RPMI8226 (cell line): ENCODE measurements at places on chromosomes 16 and 17.

- no peak for DNase-seq
Observed at GRCh38 chr17:10798332-10798749, 5.6 kb downstream of the TMEM238L start.

DNA sequence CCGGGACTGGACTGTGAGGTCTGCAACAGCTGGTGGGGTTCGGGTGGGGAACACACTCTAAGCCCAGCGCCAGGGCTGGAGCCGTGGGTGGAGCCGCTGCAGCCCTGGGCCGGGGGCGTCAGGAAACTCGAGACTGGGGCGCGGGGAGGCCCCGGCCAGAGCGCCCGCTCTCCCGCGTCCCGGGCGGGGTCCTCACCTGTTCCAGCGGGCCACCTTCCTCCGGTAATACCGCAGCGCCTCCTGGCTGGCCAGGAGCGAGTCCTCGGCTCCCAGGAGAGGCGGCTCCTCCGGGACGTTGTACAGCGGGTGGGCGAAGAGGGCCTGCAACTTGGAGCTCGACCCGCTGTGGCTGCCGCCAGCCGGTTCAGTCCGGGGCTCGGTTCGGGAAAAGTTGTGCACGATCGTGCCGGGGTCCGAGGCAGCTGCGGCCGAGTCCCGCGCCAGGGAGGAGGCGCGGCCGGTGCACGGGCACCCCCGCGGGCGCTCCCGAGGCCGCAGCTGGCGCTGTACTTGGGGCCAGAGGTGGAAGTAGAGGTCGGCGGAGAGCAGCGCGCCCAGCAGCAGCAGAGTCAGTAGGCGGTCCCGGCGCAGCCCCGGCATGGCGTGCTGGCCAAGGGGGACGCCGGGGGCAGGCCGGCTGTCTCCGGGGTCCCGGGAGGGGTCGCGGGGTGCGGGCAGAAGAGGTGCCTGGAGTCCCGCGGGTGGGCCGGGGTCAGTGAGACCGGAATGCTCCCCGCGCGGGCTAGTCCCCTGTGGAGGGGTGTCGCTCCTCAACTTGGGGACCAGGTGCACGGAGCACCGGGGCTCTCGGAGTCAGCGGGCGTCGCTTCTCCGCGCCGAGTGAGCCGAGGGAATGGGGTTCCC is 868 bp downstream of the FAM20A start:
- peak; percentile 69 for DNase-seq

- no peak for DNase-seq
Observed at GRCh38 chr16:67207249-67208091, 8.5 kb downstream of the ELMO3 start.

- no peak for DNase-seq
Observed at GRCh38 chr16:67490335-67491096, 7.2 kb upstream of the AGRP start.

DNA sequence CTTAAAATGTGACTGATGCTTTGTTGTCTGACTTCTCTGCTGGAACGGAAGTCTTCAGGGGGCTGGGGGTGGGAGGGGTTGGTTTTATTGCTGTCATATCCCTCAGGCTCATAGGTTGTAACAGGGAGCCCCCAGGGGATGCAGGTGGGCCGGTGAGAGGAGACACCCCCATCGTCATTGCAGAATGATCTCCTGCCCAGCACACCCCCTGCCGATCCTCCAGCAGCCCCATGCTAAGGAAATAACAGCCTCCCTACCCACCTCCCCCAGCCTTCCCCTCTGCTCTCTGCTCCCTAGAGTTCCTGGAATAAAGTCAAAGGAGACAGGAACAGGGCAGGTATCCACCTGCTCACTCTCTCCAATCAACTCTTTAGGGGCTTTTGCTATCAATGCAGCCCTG is 270.1 kb upstream of the TNRC6C start:
- DNase-seq: no peak

GRCh38 chr17:58515286-58515685 is 848 bp upstream of the MTMR4 start:
- DNase-seq: no peak

DNA sequence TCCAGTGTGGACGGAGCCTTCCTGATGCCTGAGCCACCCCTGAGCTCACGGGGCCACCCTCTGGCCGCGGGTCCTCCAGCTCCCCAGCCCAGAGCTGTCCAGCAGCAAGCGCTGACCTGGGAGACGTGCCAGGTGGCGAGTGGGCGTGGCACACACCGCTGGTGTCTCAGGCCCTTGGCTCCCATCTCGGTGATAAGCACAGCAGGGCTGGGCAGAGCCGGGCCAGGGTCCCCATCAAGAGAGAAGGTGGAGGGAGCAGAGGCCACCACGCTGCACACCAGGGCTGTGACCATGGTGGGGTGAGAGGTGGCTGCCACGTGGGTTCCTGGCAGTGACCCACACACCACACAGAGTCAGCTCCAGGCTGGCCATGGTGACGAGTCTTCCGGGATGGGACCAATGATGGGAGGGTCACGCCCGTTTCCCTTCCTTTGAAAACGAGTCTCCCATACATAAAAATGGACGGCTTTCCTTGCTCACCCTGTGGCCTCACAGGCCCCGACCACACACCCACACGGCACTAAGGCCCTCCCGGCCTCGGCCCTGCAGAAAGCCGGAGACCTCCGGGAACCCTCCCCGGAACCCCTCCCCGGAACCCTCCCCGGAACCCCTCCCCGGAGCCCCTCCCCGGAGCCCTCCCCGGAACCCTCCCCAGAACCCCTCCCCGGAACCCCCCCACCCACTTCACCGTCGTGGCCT is 16.8 kb downstream of the UTS2R start:
- DNase-seq: peak; percentile 39

DNA sequence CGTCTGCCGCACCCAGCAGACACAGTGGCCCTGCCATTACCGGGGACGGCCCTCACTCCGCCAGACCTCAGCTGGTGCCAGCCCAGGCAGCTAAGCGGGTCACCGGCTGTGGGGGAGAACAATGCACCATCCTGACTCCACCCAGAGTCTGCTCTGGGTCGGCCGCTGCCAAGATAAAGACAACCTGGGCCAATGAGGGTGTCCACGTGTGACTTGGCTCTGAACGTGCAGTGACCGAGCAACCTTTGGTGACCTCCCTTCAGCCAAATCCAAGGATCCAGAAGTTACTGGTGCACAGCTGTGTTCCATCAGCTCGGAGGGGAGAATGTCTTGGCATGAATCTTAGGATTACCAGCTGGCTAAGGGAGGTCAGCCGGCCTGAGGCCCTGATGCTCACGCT is 155.9 kb downstream of the NTN1 start:
- no peak for DNase-seq

DNA sequence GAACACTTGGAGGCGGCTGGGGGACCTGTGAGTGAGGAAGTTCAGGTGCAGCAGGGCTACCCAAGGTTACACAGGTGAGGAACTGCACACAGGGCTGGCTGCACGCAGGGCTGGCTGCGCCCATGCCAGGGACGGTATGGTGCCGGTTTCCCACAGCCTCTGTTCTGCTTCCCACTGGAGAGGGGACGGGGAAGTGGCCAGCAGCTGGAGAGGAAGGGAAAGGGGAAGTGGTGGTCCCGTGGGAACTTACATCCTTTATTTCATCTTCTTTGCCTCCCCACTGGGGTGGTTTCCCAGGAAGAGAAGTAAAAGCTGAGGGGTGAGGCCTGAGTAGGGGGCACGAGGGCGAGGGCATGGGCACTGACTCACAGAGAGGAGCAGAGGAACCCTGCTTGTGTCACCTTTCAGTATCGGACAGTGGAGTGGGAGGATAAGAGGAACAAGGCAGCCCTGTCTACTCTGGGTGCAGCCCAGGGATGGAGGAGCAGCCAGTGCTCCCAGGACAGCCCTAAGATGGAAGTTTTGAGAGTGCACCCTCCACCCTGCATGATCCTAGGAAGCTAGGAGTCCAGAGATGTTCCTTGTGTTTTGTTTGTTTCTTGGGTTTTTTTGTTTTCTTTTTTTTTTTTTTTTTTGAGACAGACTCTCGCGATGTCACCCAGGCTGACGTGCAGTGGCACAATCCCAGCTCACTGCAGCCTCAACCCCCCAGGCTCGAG is 25.5 kb upstream of the CDH1 start:
- peak; percentile 60 for DNase-seq

GRCh38 chr17:73343739-73344454 is 32.1 kb upstream of the CDC42EP4 start:
- peak; percentile 43 for DNase-seq

GRCh38 chr17:1568950-1569810 is 6.6 kb upstream of the PITPNA start:
- DNase-seq: no peak

GRCh38 chr17:1294157-1294717 is 14.8 kb downstream of the TRARG1 start:
- no peak for DNase-seq

DNA sequence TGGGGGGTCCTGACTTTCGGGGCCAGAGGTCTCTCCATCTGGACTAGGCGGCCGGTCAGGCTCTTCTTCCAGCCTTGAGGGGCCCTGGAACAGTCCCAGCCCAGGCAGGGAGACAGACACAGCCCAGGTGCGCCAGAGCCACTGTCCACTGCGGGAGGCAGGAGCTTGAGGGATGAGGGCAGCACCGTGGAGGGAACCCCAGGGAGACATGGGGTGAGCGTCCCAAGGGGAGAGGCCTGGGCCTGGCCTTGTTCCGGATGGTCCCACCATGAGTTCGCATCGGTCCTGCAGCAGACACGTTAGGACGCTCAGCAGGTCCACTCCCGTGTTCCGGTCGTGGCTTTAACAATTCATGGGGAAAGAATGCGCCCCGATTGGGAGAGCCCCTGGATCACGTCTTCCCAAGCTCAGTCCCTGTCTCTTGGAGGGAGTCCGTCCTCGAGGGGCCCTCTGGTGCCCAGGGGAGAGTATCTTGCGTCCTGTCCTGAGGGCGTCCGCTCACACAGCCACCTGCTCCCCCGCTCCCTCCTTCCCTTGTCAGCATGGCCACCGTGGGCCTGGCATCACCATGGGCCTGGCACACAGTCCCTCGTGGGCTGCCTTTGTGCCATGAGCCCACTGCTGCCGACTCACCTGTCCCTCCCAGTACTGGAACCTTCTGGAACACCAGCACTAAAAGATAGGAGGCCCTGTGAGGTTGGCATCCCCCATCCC is 6.7 kb upstream of the NUDT16L1 start:
- no peak for DNase-seq

DNA sequence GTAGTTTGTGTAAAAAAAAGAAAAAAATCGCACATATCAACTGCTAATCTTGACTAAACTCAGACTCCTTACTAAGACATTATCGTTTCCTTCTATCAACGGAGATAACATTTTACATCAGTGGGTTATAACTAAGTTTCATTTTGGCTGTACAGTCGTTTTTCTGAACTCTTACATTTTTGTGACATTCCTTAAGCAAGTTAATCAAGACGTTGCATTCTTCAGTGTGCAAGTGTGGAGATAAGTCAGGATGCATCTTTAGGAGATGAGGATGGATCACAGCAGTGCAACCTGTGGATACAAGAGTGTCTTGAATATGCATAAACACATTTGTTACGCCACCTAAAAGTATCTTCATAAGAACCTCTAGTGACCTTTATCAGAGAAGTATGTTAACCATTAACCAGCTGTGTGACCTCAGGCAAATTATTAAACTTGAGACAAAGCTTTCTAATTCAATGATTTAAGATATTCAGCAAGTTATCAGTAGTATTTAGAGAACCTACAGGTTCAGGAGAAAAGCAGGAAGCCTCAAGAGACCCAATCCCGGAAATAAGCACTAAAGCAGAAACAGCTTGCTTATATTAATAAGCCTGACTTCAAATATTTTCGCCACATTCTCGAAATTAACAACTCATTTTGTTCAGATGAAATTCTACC is 9.4 kb downstream of the CMC2 start:
- DNase-seq: no peak

- DNase-seq: no peak
Observed at GRCh38 chr17:1049446-1050225, 52.7 kb downstream of the TIMM22 start.

GRCh38 chr17:62321451-62321850 is 58.9 kb upstream of the EFCAB3 start:
- no peak for DNase-seq

- DNase-seq: no peak
Observed at GRCh38 chr16:50244504-50245416, 21.6 kb upstream of the ADCY7 start.

GRCh38 chr17:83098241-83099085 is 19.1 kb downstream of the METRNL start:
- no peak for DNase-seq

DNA sequence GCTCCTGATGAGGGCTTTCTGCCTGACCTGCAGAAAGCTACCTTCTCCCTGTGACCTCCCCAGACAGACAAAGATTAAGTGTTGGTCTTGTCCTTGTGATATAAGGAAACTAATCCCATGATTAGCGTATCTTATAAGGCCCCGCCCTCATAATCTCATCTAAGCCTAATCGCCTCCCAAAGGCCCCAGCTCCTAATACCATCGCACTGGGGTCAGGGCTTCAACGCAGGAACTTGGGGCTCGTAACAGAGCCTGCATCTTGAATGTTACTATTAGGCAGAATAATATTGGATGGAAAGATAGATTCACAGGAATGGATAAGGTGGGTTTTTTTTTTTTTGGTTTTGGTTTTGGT is 78.9 kb downstream of the C16orf95 start:
- DNase-seq: no peak

DNA sequence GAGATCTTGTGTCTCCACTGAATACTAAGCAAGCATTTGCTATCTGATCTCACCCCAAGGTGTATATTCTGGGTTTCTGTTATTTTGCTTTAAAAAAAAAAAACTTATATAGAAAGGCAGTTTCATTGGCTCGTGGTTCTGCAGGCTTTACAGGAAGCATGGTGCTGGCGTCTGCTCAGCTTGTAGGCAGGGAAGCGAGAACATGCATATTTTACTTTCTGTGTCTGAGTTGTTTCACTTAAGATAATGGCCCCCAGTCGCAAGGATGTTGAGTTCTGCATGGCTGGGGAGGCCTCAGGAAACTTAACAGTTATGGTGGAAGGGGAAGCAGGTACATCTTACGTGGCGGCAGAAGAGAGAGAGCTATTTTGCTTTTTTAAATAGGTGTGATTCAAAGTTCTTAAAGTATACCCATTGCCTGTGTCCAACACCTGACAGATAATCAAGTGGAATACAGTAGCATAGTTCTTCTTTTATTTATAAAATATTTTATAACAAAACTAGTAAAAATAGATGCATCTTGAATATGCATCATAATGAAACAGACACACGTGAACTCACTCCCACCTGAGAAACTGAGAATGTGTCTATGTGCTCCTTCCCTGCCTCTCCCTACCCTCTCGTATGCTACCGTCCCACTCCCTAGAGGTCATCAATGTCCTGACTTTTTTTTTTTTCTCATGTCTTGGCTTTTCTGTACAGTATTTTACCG is 15.4 kb upstream of the ARHGAP17 start:
- DNase-seq: no peak

- no peak for DNase-seq
Observed at GRCh38 chr16:79026117-79026516, 574.4 kb downstream of the MAF start.
